CD4-positive, alpha-beta T cell treated with Interleukin-1 beta for 1 hour (primary cell): ENCODE measurements at places on chromosomes 11 and 22.

GRCh38 chr11:129861702-129862522 lies 33.5 kb downstream of the NFRKB start:
- DNase-seq = no peak

DNA sequence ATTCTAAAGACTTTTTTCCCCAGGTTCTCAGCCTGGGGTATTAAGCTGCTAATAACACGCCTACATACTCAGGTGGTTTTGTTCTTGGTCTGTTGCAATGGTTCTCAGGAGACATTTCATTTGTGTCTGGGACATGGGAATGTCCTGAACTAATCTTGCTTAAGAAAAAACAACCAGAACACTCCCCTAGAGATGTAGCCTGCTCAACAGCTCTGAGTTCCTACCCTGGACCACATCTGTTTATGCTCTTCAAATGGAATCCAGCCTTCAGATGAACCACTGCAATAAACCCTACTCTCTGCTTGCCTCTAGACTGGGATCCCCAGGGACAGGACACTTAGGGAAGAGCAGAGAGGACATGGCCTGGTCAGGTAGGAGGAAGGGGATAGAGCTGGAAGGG lies 29.9 kb downstream of the RELT start:
- no peak for DNase-seq

- no peak for DNase-seq
Observed at GRCh38 chr11:130168105-130168504, 8.5 kb downstream of the ST14 start.

DNA sequence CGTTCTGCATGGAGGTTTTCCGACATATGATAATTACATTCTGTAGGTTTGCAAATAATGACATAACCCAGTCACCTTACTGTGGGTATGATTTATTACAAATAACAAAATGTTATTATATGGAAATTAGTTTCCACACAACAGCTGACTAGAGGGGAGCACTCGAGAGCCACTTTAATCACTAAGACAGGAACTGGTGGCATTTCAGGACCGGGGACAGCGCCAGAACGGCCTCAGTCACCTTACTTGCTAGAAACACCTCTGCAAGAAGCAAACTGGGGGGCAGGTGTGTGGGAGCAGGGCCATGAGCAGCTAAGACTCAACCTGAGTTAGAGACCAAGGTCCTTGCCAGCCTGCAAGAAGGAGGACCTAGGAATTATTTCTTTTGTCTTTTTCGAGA lies 199.9 kb downstream of the DSCAML1 start:
- DNase-seq = peak; percentile 9

DNA sequence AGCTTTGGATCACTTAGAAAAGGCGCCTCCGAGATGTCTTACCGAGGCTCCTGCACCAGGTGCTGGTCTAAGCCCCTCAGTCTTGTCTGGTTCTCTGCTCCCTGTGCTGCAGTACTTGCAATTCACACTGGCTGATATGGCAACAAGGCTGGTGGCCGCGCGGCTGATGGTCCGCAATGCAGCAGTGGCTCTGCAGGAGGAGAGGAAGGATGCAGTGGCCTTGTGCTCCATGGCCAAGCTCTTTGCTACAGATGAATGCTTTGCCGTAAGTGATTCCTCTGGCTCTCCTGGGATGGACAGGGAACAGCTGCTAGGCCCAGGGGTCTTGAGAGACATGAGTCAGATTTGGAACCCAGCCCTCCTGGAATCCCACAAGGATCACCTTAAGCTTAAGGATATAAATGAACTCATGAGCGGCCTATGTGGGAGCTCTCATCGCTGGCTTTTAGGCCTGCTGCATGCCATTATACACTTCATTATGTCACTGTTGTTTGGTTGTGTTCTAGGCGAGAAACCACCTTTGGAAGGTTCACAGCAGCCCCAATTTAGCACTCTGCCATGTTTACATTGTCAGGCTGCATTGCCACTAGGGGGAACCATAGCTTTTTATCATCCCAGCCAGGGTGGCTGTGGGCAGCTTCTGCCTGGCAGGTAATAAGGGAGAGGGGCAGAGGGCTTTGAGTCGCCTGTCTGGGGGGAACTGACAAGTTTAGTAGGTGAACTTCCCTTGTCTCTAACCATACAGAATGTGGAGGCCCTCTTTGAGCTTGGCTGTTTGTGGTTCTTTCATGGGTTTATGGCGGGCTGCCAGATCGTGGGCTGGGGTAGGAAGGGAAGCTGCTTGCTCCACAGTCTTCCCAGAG lies 8.5 kb downstream of the ACAD8 start:
- peak; percentile 20 for DNase-seq

- no peak for DNase-seq
Observed at GRCh38 chr11:75505916-75506692, 19.6 kb downstream of the GDPD5 start.

GRCh38 chr11:1682225-1682905 lies 14.6 kb upstream of the KRTAP5-6 start:
- no peak for DNase-seq

DNA sequence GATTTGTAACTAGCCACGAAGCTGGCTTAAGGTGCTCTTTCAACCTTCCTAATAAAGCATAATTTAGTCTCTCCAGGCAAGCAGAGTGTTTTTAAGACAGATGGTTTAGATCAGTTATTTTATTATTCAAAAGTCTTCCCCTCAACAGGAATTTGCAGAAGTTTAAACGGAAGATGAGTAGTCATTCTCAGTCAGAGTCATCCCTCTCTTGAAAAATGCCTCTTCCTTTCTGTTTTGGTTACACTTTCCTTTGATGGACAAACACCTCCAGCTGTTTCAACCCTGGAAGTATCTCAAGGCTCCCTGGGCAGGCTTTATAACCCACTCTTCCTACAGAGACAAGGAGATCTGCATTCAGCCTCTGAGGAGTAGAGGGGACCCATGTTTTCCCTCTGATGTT lies 60.3 kb upstream of the POU2AF2 start:
- no peak for DNase-seq

DNA sequence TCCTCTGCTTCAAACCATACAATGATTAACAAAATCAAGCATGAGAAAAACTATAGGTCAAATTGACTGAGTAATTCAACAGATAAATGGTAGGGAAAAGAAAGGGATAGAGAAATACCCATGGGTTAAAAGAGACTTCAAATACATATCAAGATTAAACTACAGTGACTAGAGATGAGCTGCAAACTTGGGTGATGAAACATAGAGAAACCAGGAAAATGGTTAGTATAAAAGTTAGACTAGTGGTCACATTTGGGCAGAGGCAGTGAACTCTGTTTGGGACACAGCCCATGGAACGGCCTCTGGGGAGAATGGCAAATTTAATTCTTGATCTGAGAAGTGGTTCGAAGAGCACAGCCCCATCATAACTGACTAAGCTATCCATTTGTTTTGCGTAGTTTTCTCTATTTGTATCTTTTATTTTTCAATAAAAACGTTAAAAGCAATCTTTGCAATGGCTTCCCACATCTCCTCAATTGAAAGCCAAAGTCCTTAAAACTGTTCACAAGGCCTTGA lies 99.4 kb downstream of the APIP start:
- DNase-seq = no peak

DNA sequence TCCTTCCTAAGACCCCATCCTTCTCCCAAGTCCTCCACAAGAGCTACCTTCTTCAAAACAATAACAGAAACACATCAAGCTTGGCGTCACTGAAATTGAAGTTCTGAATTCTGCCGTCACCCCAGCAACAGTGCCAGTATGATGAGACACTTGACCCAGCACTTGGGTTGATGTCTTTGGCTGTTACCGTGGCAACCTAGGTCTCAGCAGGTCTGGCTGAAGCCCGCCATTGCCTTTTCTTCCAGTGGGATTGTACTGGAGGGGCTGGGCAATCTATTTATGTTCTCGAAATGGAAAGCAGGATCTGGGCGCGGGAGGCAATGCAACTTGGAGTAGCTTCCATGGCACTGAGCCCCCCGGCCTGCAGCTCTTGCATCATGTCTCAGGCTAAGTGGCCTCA lies 23.8 kb downstream of the NPTXR start:
- no peak for DNase-seq

DNA sequence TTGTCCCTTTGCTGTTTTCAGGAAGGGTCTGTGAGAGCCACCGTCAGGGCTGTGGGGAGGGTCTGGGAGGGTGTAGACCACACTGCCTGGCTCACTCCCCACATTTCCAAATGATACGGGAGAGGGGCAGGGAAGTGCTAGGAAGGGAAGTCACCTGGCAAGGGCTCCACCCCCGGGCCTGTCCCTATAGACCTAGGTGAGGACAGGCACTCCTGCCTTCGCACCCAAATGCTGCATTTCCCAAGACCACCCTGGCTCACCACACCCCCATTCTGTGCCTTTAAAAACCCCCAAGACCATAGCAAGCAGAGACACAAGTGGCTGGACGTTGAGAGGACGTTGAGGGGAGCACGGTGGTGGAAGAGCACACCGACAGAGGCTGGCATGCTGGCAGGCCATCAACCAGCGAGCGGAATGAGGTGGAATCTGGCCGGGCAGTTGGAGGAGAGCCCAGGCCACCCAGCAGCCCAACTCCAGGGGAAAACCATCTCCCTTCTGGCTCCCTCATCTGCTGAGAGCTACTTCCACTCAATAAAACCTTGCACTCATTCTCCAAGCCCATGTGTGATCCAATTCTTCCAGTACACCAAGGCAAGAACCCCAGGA lies 45.7 kb downstream of the GNB1L start:
- DNase-seq = no peak
